ENCODE measurements at places on chromosomes 3 and 15.

- DNase-seq = no peak
Measured at GRCh38 chr3:144364737-144365136, 393.1 kb downstream of the DIPK2A start.

- DNase-seq = no peak
Measured at GRCh38 chr3:114830652-114831051, 316.4 kb downstream of the ZBTB20 start.

DNA sequence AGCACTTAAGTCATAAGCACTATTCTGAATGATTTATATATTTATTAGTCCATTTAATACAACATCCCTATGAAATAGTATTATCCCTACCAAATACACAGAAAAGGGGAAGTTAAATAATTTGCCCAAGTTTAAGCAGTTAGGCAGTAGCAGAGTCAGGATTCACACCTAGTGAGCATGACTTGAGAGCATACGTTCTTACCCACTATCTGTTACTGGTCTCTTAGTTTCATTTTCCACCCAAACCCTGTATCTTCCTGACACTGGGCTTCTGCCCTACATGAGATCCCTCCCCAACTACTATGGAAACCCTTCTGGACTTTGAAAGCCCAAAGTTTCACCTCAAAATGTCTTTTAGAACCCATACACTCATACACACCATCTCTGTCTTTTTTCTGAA, 4.4 kb upstream of the ATOSA start:
- DNase-seq = no peak

GRCh38 chr3:107819656-107820055, 271.2 kb downstream of the CD47 start:
- no peak for DNase-seq

- no peak for DNase-seq
Measured at GRCh38 chr3:153658136-153658535, 463.1 kb upstream of the ARHGEF26 start.
